ENCODE measurements at places on chromosomes 16 and 17.

DNA sequence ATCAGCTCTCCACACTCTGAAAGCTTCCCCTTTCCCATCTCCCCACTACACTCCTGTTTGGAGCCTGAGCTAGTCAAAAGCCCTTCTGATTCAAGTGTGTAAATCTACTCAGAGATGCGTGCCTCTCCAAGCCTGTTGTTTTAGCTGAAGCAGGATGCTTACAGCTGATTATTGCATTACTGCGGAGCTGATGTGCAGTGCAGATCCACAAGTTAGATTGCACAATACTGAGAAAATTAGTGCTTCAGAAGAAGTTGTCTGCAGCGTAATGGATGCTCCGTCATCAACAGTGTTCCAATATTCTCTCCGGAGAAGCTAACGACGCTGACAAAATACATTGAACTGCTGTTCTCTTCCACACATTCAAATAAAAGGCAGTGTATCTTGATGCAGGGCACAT, 44.8 kb upstream of the NLRP1 start:
- no peak for DNase-seq

DNA sequence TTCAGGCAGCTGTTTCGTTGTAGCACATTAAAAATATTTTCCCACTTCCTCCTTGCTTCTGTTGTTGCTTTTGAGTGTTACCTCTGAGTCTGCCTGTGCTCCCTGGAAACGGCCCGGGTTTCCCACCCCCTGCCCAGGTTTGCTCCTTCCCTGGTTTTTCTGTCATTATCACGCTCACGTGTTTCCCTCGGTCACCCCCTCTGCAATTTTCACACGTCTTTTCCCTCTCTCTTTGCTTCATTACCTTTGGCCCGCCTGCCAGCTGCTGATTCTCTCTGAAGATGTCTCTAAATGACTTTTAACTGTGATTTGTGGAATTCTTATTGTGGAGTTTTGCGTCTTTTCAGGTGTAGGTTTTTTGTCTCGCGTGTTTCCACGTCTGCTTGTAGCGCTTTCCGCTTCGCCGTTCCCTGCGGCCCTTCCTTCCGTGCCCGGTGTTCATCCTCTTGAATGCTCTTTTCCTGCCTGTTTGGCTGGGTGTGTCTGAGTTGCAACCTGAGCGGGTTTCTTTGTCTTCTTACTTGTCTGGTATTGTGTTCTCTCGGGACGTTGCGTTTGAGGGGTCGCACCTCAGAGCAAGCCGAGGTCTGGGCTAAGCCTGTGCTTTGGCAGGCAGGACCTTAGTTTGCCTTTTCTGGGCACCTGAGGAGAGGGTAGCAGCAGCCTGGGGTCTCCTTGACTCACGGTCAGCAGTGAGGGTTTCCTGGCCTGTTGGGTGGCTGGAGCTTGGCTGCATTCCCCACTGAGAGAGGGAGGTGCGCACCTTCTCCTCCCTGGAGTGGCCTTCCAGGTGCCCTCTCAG, 96.3 kb upstream of the ZNF750 start:
- DNase-seq: no peak

GRCh38 chr17:18027280-18027679, 11.7 kb downstream of the ATPAF2 start:
- DNase-seq: no peak

- DNase-seq: no peak
Observed at GRCh38 chr16:13113741-13114140, 212.3 kb downstream of the SHISA9 start.

- DNase-seq: no peak
Observed at GRCh38 chr17:27282054-27282551, 11.8 kb upstream of the WSB1 start.

- DNase-seq: no peak
Observed at GRCh38 chr16:85234310-85235204, 122.3 kb upstream of the CIBAR2 start.

DNA sequence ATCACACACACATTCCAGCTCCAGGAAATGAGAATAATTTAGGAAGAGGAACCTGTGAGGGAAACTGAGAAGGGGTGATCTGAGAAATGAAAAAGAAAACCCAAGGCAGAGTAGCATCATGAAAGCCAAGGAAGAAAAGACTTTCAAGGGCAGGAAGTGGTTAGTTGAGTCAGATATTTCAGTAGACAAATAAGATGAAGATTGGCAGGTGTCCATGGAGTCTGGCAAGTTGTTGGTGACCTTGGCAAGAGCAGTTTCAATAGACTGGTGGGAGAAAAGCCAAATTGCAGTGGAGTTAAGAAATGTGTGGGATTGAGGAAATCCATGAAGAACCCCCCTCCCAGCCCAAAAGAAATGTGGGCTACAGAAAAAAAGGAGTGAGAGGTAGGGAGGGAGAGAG, 10.7 kb downstream of the GNAO1 start:
- DNase-seq: no peak

- DNase-seq: no peak
Observed at GRCh38 chr16:26809461-26809860, 257.3 kb upstream of the C16orf82 start.

DNA sequence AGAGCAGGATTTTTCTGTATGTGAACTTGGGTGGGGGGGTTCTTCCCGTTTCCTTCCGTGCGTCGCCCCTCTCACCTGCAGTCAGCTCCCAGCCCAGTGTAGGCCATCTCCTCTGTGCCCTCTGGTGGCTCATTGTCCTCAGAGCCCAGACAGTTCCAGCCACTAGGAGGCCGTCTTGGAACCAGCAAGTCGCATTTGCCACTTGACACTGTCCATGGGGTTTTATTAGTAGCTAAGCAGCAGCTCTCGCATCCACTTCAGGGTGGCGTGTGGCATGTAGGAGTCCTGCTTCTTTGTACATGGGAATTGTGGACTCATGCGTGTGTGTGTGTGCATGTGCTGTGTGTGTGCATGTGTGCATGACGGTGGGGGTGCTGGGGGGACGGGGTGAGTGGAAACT, 74.0 kb downstream of the SEC14L1 start:
- DNase-seq: no peak

GRCh38 chr17:64771980-64772844, 110.1 kb upstream of the SMURF2 start:
- DNase-seq: no peak

GRCh38 chr17:13671771-13672170, 70.0 kb upstream of the HS3ST3A1 start:
- DNase-seq: no peak

DNA sequence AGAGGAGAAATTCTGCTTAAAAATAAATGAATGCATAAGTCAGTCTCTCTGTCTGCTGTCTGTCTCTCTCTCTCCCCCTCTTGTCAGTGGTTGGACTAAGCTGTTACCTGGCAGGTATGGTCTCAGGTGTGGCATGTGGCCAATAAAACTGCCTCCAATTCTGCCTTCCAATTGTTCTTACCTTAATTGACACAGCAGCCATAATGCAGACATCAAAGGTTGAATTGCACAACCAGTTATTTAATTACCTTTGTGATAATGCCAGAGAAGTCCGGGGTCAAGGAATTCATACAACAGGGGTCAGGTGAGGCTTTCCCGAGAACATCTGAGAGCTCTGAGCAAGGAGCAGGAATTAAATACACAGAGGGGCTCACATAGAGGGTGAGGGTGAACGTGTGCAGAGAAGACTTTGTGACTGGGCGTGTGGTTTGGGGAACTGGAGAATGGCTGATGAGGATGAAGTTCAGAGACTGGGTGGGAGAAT, 78.8 kb upstream of the CDYL2 start:
- DNase-seq: no peak

DNA sequence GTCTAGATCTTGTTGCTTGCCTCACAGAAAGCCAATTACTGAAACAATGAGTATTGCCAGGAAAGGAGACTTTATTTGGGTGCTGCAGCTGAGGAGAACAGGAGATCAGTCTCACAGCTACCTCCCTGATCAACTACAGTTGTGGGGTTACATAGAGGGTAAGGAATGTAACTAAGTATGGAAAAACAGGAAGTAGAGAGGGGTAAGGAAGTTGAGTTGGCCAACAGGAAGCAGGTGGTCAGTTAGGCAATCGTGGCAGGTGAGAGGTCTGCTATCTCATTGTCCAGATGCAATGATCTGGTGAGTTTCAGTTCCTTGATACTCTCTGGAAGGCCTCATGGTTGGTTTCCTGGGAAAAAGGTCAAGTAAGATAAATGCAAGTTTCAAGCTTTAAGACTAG, 333.1 kb upstream of the GOT2 start:
- DNase-seq: no peak

DNA sequence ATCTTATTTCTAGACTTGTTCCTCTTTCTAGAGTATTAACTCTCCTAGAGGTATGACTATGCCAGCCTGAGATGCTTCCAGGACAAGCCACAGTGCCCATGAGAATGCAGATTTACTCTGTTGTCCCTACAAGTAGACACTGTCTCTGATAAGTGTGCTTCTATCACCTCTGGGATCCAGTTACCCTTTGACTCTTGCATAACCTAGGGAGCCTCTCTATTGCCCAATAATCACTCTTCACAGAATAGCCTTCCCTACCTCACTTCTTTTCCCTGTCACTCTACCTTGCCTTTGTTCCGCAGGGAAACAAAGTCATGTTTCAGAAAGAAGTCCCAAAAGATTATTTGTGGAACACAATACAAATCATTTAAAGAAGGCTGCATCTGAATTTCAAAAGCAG, 1.6 kb upstream of the KRT34 start:
- no peak for DNase-seq

GRCh38 chr16:85188822-85189672, 76.8 kb upstream of the CIBAR2 start:
- no peak for DNase-seq

GRCh38 chr17:4986403-4986802, 1.1 kb downstream of the CAMTA2 start:
- no peak for DNase-seq

GRCh38 chr17:60256174-60256573, 106.4 kb downstream of the CA4 start:
- DNase-seq: no peak

DNA sequence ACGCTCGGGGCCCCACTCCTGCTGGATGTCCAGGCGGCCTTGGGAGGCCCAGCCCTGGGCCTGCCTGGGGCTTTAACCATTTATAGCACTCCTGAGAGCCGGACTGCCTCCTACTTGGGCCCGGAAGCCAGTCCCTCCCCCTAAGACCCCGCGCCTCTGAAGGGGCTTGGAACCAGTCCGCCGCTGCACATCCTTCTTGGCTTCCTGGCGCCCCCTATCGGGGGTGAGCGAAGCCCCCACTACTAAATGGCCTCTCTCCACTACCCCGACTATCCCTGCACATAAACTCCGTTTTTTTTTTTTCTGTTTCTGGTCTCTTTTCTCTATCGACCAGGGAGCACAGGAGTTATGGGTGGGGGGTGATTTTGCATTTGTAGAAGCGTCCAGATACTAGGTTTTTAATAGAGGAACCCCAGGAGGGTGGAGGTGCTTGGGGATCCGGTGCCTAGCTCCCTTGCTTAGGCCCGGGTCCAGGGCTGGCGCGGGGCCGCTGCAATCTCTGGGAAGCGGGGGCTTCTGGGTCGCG, 633 bp upstream of the NOL3 start:
- no peak for DNase-seq

DNA sequence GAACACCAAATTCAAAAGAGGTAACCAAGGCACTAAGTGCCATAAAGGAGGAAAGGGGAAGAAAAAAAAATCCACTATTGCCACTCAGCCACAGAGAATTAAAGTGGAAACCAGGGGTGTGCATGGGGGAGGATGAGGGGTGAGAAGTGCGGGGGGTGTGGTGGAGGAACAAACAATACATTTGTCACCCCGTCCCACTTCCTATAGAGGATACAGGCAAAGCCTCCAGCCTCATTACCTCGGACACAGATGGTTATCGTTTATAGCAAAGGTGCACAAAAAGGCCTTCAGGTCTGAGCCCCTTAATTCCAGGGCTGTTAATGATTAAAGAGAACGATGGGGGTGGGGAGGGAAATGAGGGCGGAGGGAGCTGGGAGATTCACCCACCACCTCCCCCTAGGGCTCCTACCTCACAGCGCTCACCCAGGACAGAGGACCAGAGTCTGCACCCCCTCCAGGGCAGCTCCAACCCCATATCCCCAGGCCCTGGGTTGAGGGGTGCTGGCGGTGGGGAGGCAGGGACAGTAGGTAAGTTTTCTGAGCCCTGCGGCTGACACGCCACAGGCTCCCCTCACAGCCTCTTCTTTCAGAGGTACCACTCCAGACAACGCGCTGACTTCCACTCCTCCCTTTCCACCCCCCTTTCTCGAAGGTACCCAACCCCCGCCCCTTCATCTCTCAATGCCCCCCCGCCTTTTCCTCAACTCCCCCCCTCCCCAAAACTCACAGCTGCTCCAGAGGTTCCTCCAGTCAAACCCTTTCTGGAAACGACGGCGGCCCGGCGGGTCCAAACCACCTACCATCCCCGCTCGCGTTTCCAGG, 470 bp downstream of the DCUN1D3 start:
- no peak for DNase-seq

DNA sequence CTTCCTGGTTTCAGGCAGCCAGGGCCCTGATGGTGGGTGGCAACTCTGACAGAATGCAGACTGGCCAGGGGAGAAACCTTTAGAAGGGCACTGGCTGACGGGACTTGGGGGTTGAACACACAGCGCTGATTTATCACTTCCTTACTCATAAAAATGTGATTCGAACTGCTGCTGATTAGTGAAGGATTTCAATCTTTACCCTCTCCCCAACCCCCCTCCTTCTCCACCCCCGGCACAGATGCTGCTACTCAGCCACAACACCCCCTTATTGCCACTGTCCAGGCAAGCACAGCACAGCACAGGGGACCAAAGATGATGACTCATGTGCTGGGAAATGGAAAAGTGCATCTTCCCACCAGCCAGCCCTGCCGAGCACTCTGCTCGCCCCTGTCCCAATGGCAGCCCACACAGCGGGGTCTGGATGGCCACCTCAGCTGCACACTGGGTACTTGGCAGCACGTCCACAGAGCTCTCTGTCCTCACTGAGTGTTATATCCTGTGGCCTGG, 70.1 kb downstream of the SMG6 start:
- DNase-seq: no peak

DNA sequence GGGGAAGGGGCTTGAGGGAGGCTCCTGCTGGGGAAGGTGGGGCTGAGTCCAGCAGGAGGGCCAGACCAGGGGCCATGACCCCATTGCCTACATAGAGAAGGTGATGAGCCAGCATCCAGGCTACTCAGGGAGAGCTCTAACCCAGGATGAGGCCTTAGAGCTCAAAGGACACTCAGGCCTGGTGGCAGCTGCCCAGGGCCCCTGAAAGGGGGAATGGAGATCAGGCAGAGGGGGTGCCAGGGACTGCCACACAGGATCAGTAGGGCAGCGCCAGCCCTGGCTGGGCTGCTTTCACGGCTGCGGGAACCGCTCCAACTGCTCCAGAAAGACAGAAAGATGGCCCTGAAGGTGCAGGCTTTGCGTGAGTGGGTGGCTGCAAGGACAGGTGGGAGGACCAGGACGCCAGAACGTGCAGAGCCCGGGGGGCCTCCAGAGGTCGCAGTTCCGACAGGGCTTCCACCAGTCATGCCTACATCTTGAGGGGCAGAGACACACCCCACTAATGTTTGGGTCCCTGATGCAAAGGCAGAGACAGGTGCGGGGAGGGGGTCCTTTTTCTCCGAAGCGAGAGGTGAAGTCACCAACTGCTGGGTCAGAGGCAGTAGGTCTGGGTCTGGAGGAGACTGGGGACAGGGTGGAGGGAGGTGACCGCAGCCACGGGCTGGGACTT, 882 bp upstream of the ATP6V0C start:
- DNase-seq: no peak

DNA sequence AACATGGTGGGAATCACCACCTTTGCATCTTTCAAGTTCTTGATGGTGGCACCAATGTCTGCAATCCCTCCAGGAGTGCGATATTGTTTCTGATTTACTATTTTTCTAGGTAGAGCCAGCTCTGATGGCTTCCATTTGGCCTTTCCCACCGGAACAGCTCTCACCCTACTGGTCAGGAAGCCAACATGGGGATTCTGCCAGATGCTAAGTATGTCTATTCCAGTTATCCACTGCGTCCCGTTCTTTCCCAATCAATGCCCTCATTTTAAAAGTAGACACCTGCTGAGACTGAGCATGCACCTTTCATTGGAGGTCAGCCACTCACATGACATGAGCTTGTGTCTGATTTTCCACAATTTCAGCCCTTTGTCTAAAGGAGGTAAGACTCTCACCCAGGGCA, 23.5 kb downstream of the ZZEF1 start:
- DNase-seq: no peak

Data from NCI-H1048 (cell line).